K562 (cell line): ENCODE measurements at places on chromosomes 11 and 22. TPM values are rescaled to one million over a fixed set of nuclear protein-coding genes. Genes with fewer than 3 reads are reported as not detected.

The BSCL2 gene
- 46.2 and 51.7 TPM in 2 replicates for polyA plus RNA-seq

The TSSK2 gene
- 0.04 TPM in 1 of 2 replicates, not detected in the other for polyA plus RNA-seq

The SMTNL1 gene
- polyA plus RNA-seq = not detected in 2 replicates

The APOA5 gene
- polyA plus RNA-seq = not detected in 2 replicates
